ENCODE measurements at places on chromosomes 1 and 21. TPM values are rescaled to one million over a fixed set of nuclear protein-coding genes. Genes with fewer than 3 reads are reported as not detected.

GRCh38 chr1:68278221-68278620, 45.9 kb upstream of the WLS start:
- no peak for DNase-seq

Gene RNU1-2
- under 0.01 TPM for total RNA-seq

GRCh38 chr1:172698224-172698623, 39.3 kb downstream of the FASLG start:
- DNase-seq: no peak

- no peak for DNase-seq
Observed at GRCh38 chr1:32276032-32276782, 15.7 kb upstream of the HDAC1 start.

Gene LHX8
- total RNA-seq: not detected

Gene TMEM52
- 0.42 TPM for total RNA-seq

GRCh38 chr1:56755911-56756310, 63.3 kb downstream of the FYB2 start:
- DNase-seq: no peak

Gene OR2T35
- total RNA-seq: not detected

DNA sequence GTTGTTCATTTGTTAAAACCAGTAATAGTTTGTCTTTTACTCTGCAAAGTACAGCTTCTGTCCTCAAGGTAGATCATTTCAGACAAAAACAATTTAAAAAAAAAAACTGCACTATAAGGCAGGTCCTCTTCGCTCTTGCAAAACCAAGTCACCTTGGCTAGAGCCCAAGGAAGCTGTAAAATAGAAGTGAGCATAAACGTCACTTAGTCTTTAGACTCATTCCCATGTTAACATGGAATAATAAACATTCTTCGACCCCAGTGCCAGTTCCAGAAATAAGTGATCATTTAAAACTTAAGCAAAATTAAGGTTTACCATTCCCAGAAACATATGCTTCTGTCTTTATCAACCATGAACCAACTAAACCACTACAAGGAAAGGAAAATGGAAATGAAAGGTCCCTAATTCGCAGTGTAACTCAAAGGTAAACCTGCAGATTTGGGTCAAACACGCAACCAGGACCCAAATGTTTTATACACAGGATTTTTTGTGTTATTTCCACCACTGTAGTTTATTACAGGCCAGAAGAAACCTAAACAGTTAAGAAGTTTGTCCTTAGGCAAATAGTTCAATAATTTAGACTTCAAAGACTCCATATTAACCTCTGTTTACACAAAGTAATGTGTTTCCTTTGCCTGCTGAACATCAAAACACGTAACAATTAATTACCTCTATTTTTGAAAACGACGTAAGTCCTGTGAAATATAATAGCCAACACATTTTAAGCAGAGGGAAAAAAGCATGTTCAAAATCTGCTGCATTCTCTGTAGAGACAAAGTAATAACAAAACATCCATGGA, 54.6 kb downstream of the TGFBR3 start:
- DNase-seq: no peak

Gene LRRC53
- not detected for total RNA-seq

DNA sequence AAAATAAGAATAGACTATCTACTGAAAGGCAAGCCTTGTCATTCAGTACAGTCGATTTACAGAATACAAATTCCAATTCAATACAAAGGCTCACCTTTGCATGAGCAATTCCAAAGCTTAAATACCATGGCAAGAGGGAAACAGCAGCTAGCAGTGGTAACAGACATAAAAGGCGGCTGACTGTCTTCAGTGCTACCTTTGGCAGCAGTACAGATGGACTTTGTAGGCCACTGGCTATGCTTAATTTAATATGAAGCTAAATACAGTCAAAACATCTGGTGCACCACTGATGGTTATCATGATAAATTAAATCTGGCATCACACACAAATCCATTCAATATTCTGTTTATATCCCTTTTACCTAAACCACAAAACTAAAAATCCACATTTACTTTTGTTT, 62.4 kb downstream of the RERE start:
- no peak for DNase-seq

DNA sequence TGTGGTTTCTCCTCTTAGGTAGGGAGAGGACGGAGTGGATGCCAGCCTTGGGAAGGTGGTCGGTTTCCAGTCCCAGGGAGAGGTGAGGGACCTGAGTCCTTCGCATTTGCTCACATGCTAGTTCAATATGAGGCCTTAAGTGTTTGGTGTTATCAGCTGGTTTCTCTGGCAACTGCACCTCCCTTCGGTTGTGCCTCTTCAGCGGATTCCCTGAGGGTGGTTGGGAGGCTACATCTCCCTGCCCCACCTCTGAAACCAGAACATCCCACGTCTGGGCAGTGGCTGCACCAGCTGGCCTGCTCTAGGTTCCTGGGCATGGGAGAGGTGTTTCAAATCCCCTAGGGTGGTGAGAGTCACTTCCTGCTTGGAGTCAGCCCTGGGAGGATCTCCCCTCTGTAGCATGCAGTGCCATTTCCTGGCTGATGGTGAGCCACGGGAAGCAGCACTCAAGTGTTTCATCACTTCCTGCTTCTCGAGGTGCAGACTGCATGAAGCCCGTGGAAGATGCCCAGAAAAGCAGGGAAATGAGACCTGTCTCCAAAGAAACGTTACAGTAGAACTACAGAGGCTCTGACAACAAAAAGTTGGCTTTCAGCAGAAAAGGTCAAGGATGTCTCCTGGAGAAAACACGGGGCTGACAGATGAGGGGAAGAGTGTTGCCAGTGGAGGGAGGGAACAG, 4.5 kb downstream of the TMEM125 start:
- DNase-seq: peak; percentile 36

Gene LCE2C
- not detected for total RNA-seq

DNA sequence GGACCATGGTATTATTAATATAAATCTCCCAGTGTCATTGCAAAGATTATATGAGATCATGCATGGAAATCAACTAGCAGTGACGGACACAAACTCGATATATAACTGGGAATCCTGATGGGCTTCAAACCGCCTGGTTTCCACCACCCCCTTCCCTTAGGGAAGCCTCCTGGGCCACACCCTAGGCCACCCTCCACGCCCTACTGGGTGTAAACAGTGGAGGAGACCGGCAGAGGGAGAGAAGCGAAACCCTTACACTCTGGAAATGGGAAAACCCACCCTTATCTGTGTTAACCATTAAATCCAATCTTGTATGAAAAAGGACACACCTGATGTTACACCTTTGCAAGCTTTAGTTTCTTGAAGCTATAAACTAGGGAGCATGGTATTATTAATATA, 595 bp upstream of the ZNHIT6 start:
- DNase-seq: no peak

DNA sequence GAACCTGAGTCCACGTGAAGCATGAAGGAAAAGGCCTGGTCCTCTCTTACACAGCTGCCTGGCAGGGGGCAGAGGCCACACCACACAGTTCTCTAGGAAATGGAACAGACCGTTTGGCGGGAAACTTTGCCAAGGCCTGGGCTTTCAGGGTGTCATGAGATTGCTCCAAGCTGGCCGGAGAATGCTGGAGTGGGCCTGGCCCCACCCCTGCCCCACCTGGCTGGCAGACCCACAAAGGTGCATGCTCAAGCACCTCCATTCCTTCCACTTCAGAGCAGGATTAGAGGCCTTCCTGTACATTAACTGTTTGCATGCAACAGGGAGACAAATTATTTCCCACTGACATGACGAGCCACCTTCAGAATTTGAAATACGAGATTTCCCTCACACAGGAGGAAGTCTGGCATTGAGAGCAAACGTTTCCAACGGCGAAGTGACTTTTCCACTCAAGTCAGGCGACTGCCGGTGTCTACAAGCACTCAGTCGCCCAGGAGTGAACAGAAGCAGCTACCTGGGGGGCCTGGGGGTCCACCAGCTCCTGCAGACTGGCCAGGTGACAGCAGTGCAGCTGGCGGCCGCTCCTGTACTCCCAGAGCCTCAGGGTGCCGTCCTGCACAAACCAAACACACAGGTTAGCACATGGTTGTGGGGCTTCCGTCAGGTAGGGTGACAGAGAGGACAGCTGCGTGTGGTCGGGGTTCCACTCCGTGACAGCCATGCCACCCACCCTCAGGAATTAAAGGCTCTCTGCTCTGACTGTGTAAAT, 24.0 kb downstream of the WDR4 start:
- no peak for DNase-seq

Gene SH3D21
- 1.1 TPM for total RNA-seq
